ENCODE measurements at places on chromosomes 4 and X.

GRCh38 chr4:165443276-165443675 is 64.5 kb downstream of the CPE start:
- no peaks in the 10 kb centered on the region for H3K4me1 ChIP-seq
- H3K27me3 ChIP-seq, result peaks cover 4% of the 10 kb centered on the region
- H3K27ac ChIP-seq, result no peak overlapping the region
- no peak for DNase-seq
- H3K4me3 ChIP-seq, result no peak overlapping the region

DNA sequence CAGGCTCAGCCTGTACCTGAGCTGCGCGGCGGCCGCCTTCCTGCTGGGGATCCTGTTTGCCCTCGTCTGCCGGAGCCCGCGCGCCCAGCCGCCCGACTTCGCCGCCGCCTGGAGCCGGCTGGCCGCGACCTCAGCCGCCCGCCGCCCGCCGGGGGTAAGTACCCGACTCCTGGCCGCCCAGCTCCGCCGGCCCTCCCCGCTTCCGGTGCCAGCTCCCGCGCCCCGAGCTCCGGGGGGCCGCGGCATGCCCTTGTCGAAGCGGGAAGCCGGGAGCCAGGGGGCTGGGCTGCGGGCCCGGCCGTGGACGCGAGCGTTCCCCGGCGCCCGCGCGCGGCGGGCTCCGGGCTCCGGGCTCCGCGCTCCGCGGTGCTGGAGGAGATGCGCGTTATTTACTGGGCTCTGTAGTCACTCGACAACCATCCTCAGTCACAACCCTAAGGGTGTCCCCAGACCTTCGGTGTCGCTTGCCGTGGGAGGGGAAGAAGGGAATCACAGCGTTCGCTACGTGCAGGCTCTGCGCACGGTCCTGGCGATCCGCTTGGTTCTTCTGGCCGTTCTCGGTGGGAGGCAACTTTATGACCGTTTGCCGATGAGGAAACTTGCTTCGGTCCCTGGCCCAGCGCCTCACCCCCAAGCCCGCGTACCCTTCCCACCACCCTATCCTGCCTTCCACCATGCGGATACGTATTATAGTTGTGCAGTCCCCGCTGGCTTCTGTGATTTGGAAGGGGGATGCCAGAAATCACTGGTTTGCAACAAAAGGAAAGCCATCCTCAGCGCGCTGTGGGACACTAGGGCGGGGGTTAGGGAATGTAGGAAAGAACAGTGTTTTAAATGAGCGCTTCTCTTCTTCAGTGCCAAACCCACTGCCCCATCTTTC is 944 bp downstream of the SNX25 start:
- peaks cover 23% of the 10 kb centered on the region for H3K4me1 ChIP-seq
- peak; percentile 38 for DNase-seq
- H3K36me3 ChIP-seq, result peaks cover 10% of the 10 kb centered on the region
- H3K4me3 ChIP-seq, result peak overlapping the region; percentile 83

GRCh38 chrX:47991263-47992094 is 12.3 kb downstream of the ZNF182 start:
- H3K36me3 ChIP-seq, result peaks cover 86% of the 10 kb centered on the region
- H3K27me3 ChIP-seq, result no peaks in the 10 kb centered on the region
- H3K4me3 ChIP-seq, result no peak overlapping the region
- H3K27ac ChIP-seq, result peak overlapping the region; percentile 67
- DNase-seq, result no peak

GRCh38 chrX:7100022-7100421 is 47.5 kb upstream of the STS start:
- no peak overlapping the region for H3K4me3 ChIP-seq
- no peak overlapping the region for H3K27ac ChIP-seq
- DNase-seq, result no peak
- peaks cover 2% of the 10 kb centered on the region for H3K4me1 ChIP-seq
- peaks cover 34% of the 10 kb centered on the region for H3K36me3 ChIP-seq
- no peaks in the 10 kb centered on the region for H3K27me3 ChIP-seq

DNA sequence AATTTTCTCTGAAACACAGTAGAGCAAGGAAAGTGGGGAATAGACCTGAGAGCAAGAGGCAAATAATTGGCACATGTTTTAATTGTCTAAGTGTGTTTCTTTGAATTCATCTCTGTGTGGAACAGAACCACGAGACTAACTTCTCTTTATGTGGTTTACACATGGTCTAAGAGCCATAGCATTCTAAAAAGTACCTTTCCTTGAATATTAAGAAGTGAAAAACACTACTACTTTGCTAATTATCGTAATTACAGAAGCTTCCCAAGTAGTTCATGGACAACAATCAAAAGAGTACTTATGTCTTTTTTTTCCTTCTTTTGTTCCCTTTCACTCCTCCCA is 2.9 kb upstream of the CYBB start:
- H3K27ac ChIP-seq, result peak overlapping the region; percentile 76
- no peaks in the 10 kb centered on the region for H3K27me3 ChIP-seq
- no peaks in the 10 kb centered on the region for H3K36me3 ChIP-seq

DNA sequence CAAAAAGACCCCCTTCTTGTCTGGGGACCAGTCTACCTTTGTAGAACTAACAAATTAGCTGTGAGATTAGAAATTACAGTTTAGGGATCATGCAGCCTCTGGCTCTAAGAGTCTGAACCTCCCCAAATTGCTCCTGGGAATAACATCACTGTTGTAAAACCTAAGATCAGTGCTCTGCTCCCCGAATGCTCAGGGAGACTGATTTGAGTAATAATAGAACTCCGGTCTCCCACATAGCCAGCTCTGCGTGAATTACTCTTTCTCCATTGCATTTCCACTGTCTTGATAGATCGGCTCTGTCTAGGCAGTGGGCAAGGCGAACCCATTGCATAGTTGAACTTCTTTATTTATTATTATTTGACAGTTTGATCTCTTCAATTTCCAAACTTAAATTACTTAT is 160.8 kb upstream of the VCX3A start:
- H3K36me3 ChIP-seq, result no peaks in the 10 kb centered on the region
- no peak for DNase-seq
- no peak overlapping the region for H3K27ac ChIP-seq
- H3K4me3 ChIP-seq, result no peak overlapping the region
- H3K4me1 ChIP-seq, result no peaks in the 10 kb centered on the region

DNA sequence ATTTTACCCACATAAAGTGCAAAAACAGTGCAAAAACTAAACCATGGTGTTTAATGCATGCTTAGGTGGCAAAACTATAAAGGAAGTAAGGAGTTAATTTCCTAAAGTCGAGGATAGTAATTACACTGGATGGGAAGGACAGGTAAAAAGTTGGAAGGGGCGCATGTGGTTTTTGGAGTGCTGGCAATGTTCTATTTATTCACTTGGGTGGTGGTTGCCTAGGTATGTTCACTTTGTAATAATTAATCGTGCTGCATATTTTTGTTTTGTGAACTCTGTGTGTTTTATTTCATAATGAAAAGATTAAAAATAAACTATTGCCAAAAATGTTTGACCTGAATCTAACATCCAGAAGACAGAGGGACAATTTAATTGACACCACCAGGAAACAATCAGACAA is 32.1 kb upstream of the SMARCA5 start:
- H3K27ac ChIP-seq, result no peak overlapping the region
- H3K4me3 ChIP-seq, result no peak overlapping the region
- DNase-seq, result no peak
- peaks cover 4% of the 10 kb centered on the region for H3K27me3 ChIP-seq

- peak overlapping the region; percentile 95 for H3K27ac ChIP-seq
- H3K4me1 ChIP-seq, result peaks cover 5% of the 10 kb centered on the region
- no peaks in the 10 kb centered on the region for H3K27me3 ChIP-seq
- peak overlapping the region; percentile 86 for H3K4me3 ChIP-seq
Observed at GRCh38 chrX:44871931-44872820, 812 bp upstream of the KDM6A start.

GRCh38 chrX:96707804-96708203 is 23.2 kb downstream of the DIAPH2 start:
- H3K4me3 ChIP-seq, result no peak overlapping the region
- H3K4me1 ChIP-seq, result peaks cover 4% of the 10 kb centered on the region
- H3K36me3 ChIP-seq, result peaks cover 2% of the 10 kb centered on the region
- H3K27ac ChIP-seq, result no peak overlapping the region
- DNase-seq, result no peak
- no peaks in the 10 kb centered on the region for H3K27me3 ChIP-seq

GRCh38 chr4:25031077-25031621 is 403 bp upstream of the LGI2 start:
- no peak overlapping the region for H3K27ac ChIP-seq
- H3K27me3 ChIP-seq, result peaks cover 72% of the 10 kb centered on the region
- H3K36me3 ChIP-seq, result no peaks in the 10 kb centered on the region
- no peak overlapping the region for H3K4me3 ChIP-seq

- H3K27ac ChIP-seq, result no peak overlapping the region
- DNase-seq, result peak; percentile 76
- peaks cover 28% of the 10 kb centered on the region for H3K27me3 ChIP-seq
Observed at GRCh38 chr4:153084980-153085630, 119.1 kb upstream of the TRIM2 start.

DNA sequence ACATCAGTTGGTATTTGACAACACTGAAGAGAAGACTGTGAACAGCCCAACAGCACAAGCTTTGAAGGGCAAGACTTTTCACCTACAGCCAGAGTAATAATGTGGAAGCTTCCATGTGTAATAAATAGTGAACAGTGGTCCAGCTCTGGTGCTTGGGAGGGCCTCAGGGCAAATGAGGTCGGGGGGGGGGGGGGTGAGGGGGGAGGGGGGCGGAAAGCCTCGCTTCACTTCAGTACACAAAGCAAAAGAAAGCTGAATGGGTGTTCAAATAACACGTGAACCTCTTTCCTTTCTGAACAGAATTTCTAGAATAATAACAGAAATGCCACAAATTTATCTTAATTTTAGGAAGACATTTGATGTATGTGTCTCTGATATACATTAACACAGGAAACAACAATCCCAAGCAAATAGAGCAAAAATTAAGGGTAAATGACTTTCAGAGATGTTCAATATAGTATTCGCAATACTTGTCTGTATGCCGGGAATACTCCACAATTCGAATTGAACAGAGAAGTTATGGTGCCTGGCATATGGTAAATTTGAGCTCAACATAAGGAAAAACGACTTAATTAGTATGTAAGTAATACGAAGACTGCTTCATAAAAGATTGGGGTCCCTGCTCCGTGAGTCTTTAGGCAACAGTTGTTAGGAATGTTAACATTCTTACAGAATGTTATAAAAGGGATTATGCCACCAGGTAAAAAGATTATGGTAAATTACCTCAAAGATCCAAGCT is 92.6 kb downstream of the FRYL start:
- peaks cover 4% of the 10 kb centered on the region for H3K4me1 ChIP-seq
- H3K36me3 ChIP-seq, result peaks cover 8% of the 10 kb centered on the region
- DNase-seq, result no peak
- no peak overlapping the region for H3K27ac ChIP-seq

DNA sequence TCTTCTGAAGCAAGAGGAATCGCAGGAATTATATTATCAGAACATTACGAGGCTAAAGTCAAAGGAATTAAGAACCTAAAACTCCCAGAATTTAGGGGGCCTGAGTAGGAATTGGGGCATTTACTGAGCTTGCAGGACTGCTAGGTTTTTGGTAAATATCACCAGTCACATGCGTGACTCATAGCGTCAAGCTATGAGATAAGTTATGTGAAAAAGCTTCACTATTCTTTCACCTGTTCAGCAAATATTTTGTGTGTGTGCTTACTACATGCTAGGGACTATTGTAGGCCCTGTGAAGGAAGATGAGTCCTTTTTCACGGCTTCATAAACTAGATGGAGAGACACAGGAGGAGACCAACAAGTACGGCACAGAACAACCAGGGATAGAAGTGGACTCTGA is 52.2 kb downstream of the MAGEA10 start:
- H3K27me3 ChIP-seq, result no peaks in the 10 kb centered on the region
- H3K4me1 ChIP-seq, result no peaks in the 10 kb centered on the region
- no peak overlapping the region for H3K27ac ChIP-seq

DNA sequence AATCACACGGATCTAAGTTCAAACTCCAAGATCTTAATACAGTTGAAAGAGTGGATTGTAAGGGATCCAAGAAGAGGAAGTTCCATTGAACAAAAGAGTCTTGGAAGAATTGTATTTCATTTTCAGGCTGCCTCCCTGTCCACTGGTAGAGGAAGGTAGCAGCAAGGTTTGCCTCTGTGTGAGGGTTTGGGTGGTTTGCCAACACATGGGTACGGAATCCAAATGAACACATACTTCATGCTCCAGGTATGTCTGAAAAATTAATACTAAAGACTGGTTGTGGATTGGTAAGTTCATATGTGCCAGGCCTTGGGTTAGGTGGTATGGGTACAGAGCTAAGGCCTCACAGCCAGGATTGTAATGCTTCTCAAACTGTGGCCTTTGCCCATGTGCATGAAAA is 523.6 kb upstream of the BOD1L1 start:
- no peaks in the 10 kb centered on the region for H3K36me3 ChIP-seq
- H3K4me3 ChIP-seq, result no peak overlapping the region
- no peaks in the 10 kb centered on the region for H3K4me1 ChIP-seq
- H3K27me3 ChIP-seq, result no peaks in the 10 kb centered on the region

GRCh38 chr4:46974891-46975543 is 18.4 kb downstream of the GABRA4 start:
- no peaks in the 10 kb centered on the region for H3K27me3 ChIP-seq
- H3K27ac ChIP-seq, result no peak overlapping the region
- H3K4me3 ChIP-seq, result no peak overlapping the region
- no peak for DNase-seq
- H3K4me1 ChIP-seq, result no peaks in the 10 kb centered on the region

GRCh38 chrX:24018809-24019208 is 8.2 kb downstream of the KLHL15 start:
- DNase-seq, result no peak
- peaks cover 26% of the 10 kb centered on the region for H3K36me3 ChIP-seq
- H3K27ac ChIP-seq, result no peak overlapping the region

DNA sequence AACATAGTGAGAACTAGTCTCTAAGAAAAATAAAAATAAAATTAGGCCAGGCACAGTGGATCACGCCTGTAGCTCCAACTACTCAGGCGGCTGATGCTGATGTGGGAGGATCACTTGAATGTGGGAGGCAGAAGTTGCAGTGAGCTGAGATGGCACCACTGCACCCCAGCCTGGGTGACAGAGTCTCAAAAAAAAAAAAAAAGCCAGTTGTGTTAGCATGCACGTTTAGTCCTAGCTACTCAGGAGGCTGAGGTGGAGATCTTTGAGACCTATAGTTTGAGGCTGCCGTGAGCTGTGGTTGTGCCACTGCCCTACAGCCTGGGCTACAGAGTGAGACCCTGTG is 2.5 kb downstream of the DCK start:
- peaks cover 47% of the 10 kb centered on the region for H3K4me1 ChIP-seq
- no peaks in the 10 kb centered on the region for H3K27me3 ChIP-seq
- peak overlapping the region; percentile 100 for H3K4me3 ChIP-seq

DNA sequence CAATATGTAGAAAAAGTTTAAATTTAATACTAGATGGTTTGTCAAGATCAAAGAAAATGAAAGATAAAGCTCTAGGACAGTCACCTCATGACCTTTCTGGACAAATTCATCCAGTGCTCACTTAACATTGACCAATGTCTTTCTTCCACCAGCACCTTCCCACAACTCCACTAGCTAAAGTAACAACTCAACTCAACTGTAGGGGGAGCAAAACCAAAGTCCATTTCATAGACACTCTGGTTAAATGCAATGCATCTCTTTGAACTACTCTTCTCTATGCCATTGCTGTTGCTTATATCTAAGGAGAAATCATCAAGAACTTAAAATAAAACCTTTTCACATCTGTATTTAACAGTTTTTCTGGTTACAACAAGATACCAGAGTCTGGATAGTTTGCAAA is 25.1 kb downstream of the UGT2B4 start:
- no peak overlapping the region for H3K4me3 ChIP-seq
- H3K27me3 ChIP-seq, result no peaks in the 10 kb centered on the region
- no peak overlapping the region for H3K27ac ChIP-seq
- DNase-seq, result no peak
- no peaks in the 10 kb centered on the region for H3K36me3 ChIP-seq

GRCh38 chr4:170672381-170672965 is 582.7 kb upstream of the AADAT start:
- DNase-seq, result no peak
- H3K4me3 ChIP-seq, result no peak overlapping the region
- no peaks in the 10 kb centered on the region for H3K4me1 ChIP-seq
- no peak overlapping the region for H3K27ac ChIP-seq
- H3K27me3 ChIP-seq, result no peaks in the 10 kb centered on the region

Measured in T-helper 2 cell treated with Interferon-gamma antibody and Interleukin-4, amounts not matched to agents 5 μg/mL and 100 μg/mL, for 36 hours (primary cell).